Smooth muscle cell of trachea (primary cell): ENCODE measurements at places on chromosomes 4 and X. TPM values are rescaled to one million over a fixed set of nuclear protein-coding genes. Genes with fewer than 3 reads are reported as not detected.

MID2 gene
- total RNA-seq: 4.3 and 4.8 TPM in 2 replicates

STPG2 gene
- total RNA-seq: under 0.01 TPM in 1 of 2 replicates, not detected in the other

NDP gene
- 0.17 and 0.44 TPM in 2 replicates for total RNA-seq

MAOB gene
- 2.5 and 7.7 TPM in 2 replicates for total RNA-seq

TEX11 gene
- total RNA-seq: 0.15 TPM in 1 of 2 replicates, not detected in the other

USP38 gene
- 19.1 and 28.6 TPM in 2 replicates for total RNA-seq

AKAP4 gene
- total RNA-seq: not detected in 2 replicates

SRPX2 gene
- total RNA-seq: 37.7 and 65.0 TPM in 2 replicates

FHIP1A gene
- 0.17 and 0.29 TPM in 2 replicates for total RNA-seq

GABRB1 gene
- 0.33 and 0.73 TPM in 2 replicates for total RNA-seq

EVC2 gene
- 12.7 and 16.0 TPM in 2 replicates for total RNA-seq

TGIF2LX gene
- not detected in 2 replicates for total RNA-seq

CENPVL3 gene
- not detected in 2 replicates for total RNA-seq

UGT2B11 gene
- not detected in 2 replicates for total RNA-seq

EVC gene
- total RNA-seq: 48.4 and 100 TPM in 2 replicates

NDST3 gene
- total RNA-seq: not detected in 2 replicates

RHOXF1 gene
- total RNA-seq: not detected in 2 replicates

EMD gene
- total RNA-seq: 25.6 and 29.4 TPM in 2 replicates

UGT2B17 gene
- not detected in 2 replicates for total RNA-seq

F8A2 gene
- 1.7 TPM in 1 of 2 replicates, not detected in the other for total RNA-seq

TCEAL6 gene
- total RNA-seq: not detected in 2 replicates

MTMR8 gene
- 1.2 and 1.3 TPM in 2 replicates for total RNA-seq

PLP1 gene
- total RNA-seq: 0.44 and 1.5 TPM in 2 replicates

C4orf51 gene
- not detected in 2 replicates for total RNA-seq

MAGEC1 gene
- total RNA-seq: not detected in 2 replicates

MUC7 gene
- total RNA-seq: not detected in 2 replicates

TMPRSS11E gene
- total RNA-seq: not detected in 2 replicates

TMEM33 gene
- total RNA-seq: 37.2 and 40.7 TPM in 2 replicates

SMPX gene
- not detected in 2 replicates for total RNA-seq

ACE2 gene
- not detected in 2 replicates for total RNA-seq

DTHD1 gene
- total RNA-seq: not detected in 2 replicates

NPY2R gene
- not detected in 2 replicates for total RNA-seq

CT45A10 gene
- total RNA-seq: not detected in 2 replicates

TECRL gene
- not detected in 2 replicates for total RNA-seq

SPON2 gene
- total RNA-seq: 846 and 1,031 TPM in 2 replicates

MAP7D3 gene
- total RNA-seq: 13.9 and 19.6 TPM in 2 replicates

CLDN22 gene
- not detected in 2 replicates for total RNA-seq

PGAM4 gene
- total RNA-seq: not detected in 2 replicates

BLOC1S4 gene
- 22.5 and 23.3 TPM in 2 replicates for total RNA-seq

GCNA gene
- total RNA-seq: 1.3 and 2.6 TPM in 2 replicates

MAGEA9B gene
- not detected in 2 replicates for total RNA-seq

ATP1B4 gene
- not detected in 2 replicates for total RNA-seq

NKX6-1 gene
- 14.9 and 18.6 TPM in 2 replicates for total RNA-seq

RAI2 gene
- total RNA-seq: 2.2 and 5.8 TPM in 2 replicates

UNC5C gene
- total RNA-seq: 2.5 and 4.9 TPM in 2 replicates

DUSP9 gene
- total RNA-seq: under 0.01 TPM in 1 of 2 replicates, not detected in the other

TNMD gene
- not detected in 2 replicates for total RNA-seq

PNMA6E gene
- total RNA-seq: not detected in 2 replicates

CCNQ gene
- total RNA-seq: 25.1 and 27.8 TPM in 2 replicates

FAM47B gene
- not detected in 2 replicates for total RNA-seq

SLIT2 gene
- 10.5 and 14.1 TPM in 2 replicates for total RNA-seq

CYLC1 gene
- total RNA-seq: not detected in 2 replicates

CD99L2 gene
- 51.6 and 93.0 TPM in 2 replicates for total RNA-seq

HOPX gene
- 2.8 and 12.9 TPM in 2 replicates for total RNA-seq

KDR gene
- total RNA-seq: under 0.01 and 0.44 TPM in 2 replicates
